Cortex of kidney (tissue), 1 donor: ENCODE measurements at places on chromosomes 7 and 10.

DNA sequence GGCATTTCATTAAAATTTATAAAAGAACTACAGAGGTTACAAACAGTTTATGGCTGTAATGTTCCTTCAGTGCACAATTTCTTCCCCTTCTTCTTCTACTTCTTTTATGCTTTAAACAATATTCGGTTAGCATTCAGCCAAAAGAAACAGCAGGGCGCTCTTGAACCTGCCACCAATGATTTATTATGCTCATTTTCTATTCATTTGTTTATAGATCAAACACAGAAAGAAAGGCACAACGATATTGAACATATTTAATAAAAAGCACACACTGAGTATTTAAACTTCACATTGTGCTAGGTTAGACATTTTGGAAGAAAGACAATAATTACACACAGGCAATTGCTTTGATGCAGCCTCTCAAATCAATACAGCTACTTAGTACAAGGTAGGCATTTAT lies 1025.8 kb upstream of the LRRN3 start:
- DNase-seq: no peak

DNA sequence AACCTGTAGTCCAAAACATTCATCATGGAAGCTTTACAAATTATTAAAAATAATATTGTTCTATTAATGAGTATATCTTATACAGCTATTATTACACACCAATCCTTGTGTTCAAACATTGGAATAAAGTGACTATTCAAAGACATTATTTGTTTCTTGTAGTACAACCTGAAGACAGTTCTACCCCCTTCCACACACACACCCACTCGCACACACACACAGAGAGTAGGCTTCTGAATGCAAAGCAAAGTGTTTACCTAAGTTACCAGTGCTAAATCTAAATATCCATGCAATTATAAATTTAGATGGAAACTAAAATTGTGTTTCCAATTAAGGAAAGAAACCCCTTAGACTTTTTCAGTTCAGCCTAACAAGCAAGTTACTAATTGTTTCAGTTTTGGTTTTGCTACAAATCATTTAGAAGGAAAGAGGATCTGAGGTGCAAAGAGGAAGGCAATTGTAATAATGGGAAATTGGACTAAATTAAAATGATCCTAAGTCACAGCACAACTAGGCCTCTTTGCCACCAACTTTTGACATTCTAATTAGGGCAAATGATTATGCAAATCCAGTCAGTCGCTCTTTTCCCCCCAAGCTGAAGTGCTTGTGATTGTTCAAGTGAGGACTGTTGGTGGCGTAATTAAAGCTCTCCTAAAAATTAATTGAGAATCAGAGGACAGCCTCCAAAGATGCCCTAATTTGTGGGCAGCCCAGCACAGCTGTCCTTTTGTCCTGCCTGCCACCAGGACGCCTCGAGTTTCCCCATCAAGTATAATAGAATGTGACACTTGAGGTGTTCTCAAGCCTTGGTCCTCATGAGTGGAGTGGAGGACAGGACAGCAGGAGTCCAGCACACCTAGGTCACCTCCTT lies 19.9 kb upstream of the ATOH7 start:
- DNase-seq: no peak

DNA sequence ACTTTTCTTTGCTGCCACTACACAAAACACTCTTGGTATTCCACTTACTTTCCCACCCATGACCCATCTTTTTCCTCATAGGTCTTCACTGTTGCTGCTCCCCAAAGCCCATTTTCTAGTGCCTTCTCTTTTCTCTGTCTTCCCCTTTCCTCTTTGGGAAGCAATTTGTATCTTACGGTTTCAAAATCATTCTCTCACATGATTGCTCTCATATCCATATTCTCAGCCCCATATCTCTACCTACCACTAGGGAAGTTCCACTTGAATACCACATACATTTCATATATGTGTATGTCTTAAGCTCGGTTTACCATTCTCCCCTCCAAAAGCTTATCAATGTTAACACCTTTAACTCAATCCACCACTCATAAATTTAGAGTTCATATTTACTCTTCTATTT lies 3.2 kb upstream of the UBE2D1 start:
- no peak for DNase-seq

DNA sequence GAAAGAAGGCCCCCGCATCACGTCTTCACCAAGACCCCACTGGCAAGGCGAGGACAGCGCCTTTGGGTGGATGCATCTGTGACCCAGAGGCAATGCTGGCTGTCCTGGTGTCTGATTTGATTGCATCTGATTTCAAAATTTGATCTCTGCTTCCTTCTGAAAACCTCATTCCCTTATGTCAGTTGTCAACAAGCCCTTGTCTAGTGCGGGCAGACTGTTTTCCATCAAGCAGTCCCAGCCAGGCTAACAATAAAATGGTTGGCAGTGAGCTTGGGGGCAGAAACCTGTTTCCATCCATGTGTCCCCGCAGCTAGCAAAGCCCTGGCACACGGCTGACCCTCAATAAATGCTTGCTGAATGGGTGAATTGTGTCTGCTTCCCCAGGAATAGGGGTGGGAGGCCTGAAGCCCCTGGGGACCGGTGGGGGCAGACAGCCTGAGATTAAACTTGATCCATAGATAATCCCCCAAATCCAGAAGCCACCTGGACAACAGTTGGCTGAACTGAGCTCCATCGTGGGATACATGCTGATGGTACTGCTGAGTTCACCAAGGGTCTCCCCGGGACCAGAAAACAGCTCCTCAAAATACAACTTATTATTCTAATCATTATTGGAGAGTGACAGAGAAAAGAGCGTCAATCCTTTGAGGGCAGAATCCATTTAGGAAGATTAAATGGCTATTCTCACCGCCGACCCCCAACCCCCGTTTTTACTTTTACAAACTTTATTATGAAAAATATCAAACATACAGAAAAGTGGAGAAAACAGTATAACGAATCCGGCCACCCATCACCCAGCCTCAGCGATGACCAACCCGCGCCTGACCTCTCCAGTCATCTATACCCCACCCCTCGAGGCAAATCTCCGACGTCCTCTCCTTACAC lies 912 bp upstream of the DUSP5 start:
- no peak for DNase-seq

DNA sequence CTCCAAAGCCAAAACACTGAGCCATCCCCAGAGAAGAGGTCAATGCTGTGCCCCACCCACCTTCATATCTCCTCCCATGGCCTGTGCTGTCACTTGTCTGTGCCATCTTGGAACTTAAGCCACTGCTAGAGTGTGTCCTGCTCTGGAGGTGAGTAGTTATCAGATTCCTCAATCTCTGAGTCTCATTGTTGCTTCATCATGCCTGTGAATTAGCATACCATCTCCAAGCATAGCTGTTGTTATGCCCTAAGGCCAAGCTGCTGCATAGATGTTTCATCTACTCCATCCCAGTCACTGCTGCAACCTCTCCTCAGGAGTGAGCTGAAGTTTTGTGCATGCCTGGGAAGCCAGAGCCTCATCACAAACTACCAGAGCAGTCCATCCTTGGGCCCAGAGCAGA lies 349.0 kb downstream of the ZWINT start:
- no peak for DNase-seq

DNA sequence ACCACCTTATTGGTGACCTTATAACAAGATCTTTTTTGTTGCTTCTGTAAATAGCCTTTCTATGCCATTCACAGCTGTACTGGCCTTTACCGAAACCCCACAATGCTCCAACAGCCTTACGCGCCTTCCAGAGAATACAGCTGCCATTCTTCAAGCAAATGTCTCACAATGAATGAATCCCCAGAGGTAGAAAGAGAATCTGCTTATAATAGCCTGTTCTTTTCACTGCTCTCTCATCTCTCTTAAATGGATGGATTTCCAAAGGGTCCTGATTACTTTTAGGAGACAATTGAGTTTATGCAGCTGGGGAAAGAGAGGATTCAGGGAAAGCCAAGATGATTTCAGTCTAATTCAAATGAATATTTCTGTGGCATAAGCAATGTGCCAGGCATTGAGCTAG lies 183.1 kb upstream of the PDE1C start:
- DNase-seq: no peak

DNA sequence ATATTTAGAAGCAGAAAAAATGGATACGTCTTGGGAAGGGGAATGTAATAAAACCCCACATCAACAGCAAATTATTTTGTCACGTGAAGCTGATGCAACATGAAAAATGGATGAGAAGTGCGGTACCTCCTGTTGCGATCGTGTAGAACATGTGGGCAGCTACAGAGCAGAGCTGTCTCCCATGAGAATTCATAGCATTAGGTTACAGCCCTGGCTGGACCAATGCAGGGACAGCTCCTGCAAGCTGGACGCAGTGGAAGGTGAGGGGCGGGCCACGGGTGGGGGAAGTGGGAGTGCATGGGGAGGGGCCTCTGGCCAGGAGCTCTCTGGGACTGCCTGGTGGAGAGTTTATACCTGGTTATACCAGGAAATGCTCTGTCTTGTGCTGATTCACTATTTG lies 120.3 kb downstream of the GATA3 start:
- DNase-seq: no peak

- no peak for DNase-seq
Measured at GRCh38 chr7:24337180-24337579, 53.2 kb downstream of the NPY start.

GRCh38 chr7:95686109-95686508 lies 86.2 kb upstream of the DYNC1I1 start:
- no peak for DNase-seq

DNA sequence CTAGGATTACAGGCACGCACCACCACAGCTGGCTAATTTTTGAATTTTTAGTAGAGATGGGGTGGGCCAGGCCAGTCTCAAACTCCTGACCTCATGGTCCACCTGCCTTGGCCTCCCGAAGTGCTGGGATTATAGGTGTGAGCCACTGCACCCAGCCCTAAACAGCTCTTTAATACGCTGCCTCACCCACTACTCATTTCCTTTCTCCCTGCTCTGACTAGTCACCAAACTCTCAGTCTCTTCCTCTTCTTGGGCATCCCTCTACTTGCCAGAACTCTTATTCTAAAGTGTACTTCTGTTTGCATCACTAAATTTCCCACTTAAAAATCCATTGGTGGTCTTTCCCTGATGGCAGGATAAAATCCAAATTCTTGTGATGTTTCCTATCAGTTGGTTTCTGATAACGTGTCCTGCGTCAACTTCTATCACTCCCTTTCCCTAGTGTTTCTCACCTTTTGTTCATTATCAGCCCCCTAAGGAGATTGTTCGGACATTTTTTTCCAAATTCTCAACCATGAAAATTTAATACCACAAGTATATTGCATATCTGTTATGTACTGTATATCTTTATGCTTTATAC lies 124.7 kb downstream of the CUBN start:
- no peak for DNase-seq

DNA sequence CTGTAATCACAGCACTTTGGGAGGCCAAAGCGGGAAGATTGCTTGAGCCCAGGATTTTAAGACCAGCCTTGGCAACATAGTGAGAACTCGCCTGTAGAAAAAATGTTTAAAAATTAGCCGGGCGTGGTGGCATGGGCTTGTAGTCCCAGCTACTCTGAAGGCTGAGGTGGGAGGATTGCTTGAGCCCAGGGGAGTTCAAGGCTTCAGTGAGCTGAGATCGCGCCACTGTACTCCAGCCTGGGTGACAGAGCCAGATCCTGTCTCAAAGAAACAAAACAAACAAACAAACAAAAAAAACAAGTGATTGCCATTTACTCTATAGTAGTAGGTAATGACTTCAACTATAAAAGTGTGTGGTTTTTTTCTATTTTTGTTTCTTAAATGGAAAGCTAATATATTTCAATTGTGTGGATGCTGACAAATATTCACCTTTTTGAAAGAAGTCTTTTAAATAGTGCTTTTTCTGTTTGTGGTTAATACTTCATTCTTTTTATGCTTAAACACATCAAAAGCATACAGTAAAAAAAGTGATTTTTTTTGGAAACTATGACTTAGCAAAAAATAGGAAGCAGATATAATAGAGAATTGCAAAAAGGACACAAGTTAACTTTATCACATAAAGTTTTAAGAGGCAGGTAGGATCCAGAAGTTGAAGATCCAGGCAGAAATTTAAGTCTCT lies 48.4 kb downstream of the ZNF277 start:
- DNase-seq: no peak

GRCh38 chr7:49295146-49295545 lies 370.8 kb downstream of the CDC14C start:
- no peak for DNase-seq

- no peak for DNase-seq
Measured at GRCh38 chr7:48411619-48412018, 240.4 kb downstream of the ABCA13 start.

DNA sequence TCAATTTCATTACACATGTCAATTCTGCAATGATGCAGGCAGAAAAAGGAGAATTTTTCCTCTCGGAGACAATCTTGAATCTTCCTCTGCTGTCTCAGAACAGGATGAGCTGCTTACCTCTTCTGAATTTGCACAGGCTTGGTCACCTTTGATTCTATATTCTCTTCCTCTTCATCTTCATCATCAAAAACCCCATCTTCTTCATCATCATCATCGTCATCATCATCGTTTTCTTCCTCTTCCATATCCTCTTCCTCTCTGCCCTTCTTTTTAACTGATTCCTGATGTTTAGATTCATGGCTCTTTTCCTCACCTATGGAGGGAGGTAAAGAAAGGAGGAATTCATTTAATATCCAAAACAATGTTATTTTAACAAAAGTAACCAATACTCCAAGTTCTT lies 8.0 kb downstream of the RBM28 start:
- DNase-seq: no peak

DNA sequence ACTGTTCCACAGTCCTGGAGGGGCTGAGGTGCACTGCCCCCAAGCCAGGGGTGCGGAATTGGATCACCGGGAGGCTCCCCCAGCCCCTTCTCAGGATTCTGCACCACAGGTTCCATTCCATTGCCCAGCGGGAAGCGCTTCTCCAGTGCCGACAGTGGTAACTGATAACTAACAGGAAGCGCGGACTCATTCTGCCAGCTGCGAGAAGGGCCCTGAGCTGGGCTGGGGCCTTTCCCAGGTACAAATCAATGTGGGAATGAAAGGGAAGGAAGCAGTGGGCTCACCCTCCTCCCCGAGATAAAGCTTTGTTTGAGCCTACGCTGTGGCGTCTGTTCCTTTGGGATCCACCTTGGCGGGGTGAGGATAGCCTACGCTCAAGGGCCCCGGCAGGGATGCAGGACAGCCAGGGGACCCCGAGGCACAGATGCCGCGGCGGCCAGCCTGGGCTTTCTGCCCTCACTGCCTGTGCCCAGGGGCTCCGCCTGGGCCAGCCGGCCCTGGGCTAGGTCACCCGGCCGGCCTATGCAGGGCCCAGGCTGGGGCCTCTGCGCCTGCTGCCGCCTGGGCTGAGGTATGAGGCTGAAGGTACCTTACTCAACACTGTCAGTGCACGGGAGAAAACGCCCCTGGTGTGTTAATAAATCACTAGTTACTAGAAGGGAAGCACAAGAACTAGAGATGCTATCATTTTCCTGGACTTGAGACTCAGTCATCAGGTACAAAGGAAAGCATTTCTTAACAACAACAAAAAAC lies 39.4 kb downstream of the EN2 start:
- DNase-seq: no peak

- DNase-seq: no peak
Measured at GRCh38 chr7:132412435-132412834, 163.8 kb downstream of the PLXNA4 start.

- no peak for DNase-seq
Measured at GRCh38 chr7:72334698-72335097, 77.4 kb downstream of the CALN1 start.

GRCh38 chr10:6171881-6172695 lies 30.6 kb upstream of the PFKFB3 start:
- DNase-seq: no peak

- DNase-seq: no peak
Measured at GRCh38 chr10:77164616-77165311, 472.8 kb downstream of the KCNMA1 start.

- DNase-seq: no peak
Measured at GRCh38 chr7:157567666-157568065, 230.9 kb downstream of the DNAJB6 start.

GRCh38 chr10:56679578-56679977 lies 318.5 kb upstream of the ZWINT start:
- DNase-seq: no peak

GRCh38 chr7:113279256-113279655 lies 160.9 kb upstream of the SMIM30 start:
- DNase-seq: no peak
